ENCODE measurements at places on chromosomes 3 and 15. TPM values are rescaled to one million over a fixed set of nuclear protein-coding genes. Genes with fewer than 3 reads are reported as not detected.

Gene TJP1
- not detected for total RNA-seq

Gene SLC28A1
- not detected for total RNA-seq

Gene ERICH6
- not detected for total RNA-seq

Gene ATR
- total RNA-seq, result 42.4 TPM

GRCh38 chr3:177357352-177358090 lies 160.2 kb upstream of the TBL1XR1 start:
- DNase-seq, result no peak

DNA sequence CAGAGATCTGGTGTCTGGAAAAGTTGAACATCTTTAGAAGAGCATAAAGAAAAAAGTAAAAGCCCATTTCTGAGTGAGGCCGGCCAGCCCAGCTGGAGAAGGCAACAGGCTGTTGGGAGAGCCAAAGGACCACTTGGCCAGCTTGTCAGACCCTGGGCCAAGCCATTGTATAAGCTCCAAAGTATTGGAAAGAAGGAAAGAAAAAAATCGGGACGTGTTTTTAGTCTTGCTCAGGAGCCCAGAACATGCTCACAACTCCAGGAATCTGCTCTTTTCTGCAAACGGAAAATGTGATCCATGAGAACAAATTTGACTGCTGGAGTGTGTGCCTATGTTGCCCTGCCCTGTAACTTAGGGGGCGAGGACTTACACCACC lies 10.4 kb upstream of the CLPX start:
- no peak for DNase-seq

DNA sequence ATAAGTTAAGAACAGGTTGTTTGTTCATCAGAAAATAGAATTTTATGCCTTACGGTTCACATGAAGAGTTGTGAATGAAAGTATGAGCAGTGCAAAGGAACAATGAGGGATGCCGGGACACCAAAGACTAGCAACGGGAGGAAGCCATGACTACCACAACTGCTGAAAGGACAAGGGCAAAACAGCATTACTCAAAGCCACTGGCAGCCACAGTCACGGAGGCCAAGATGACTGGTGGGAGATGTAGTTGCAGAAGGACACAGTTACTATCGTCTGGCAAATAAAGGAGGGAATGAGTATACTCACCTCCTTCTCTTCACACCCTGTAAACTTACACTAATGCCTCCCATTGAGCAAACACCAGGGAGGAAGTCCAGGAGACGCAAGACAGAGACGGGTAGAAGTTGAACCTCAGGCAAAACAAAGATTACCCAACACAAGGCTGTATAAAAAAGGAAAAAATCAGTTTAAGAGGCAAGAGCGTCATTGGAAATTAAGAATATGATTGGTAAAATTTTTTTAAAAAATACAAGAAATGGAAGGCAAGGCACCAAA lies 675.5 kb downstream of the FHIT start:
- DNase-seq, result no peak

DNA sequence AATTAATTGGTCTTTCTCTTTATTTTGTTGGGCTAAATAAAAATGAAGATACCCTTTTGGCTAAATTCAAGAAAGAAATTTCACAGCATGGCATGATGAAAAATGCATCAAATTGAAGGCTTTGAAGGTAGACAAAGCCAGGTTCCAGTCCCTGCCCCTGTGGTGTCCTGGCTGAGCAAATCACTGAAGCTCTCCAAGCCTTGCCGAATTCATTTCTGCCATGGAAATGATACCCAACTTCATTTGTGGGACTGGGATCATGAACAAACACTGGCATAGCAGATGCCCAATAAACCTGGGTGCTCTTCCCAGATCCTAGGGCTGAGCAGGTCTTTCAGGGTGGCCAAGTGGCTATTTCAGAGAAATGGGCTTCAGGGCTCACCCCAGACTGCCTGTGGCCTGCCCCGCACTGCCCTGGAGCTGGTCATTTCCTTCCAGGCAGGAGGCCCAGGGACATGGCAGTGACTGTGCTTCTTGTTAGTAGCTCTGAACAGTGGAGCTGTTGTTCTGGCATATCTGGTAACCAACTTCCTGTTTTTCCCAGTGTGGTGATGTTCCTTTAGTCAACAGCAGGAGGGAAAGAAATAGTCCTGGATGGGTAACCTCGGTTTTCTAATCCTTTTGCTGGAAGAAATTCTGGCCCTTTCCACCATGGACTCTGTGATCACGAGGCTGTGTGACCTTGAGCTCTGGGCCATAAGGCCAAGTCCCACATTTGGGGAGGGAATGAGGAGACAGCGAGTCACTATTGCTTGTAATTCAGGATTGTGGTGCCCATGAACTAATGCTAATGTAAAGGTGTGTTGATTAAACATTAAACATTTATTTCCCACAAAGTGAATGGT lies 47.6 kb downstream of the CTDSPL start:
- DNase-seq, result no peak

DNA sequence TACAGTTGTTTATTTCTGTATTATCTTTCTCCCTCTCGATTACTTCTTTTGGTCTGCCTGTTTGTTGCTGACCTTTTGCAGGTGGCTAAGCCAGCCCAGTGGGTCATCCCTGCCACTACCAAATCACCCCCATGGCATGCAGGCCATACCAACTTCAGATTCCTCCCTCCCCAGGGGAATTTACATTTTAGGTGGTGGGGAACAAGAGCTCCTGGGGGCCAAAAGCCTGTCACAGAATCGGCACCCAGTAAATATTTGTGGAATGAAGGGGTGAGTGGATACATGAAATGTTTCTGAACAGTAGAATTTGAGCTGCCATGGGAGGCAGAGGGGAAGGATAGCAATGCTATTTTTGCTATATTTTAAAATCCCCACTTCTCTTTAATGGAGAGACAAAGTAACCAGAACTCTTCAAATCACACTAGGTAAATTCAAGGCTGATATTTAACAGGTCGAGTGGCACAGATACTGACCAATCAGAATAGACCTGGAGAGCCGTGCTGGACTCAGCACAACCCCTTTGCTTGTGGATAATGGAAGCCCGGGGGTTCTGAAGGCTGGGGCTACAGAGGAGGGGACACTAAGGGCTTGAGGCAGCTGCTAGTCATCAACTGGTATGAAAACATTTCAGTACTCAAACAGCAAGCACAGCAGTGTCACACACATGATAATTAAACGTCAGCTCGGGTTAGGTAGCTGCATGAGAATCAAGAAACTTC lies 54.3 kb upstream of the SMAD3 start:
- no peak for DNase-seq

GRCh38 chr3:72109327-72110259 lies 324.6 kb upstream of the PROK2 start:
- DNase-seq, result no peak

GRCh38 chr3:140448001-140448400 lies 229.9 kb upstream of the TRIM42 start:
- DNase-seq, result no peak
